Stimulated activated CD4-positive, alpha-beta T cell treated with anti-CD3 and anti-CD28 coated beads, Interleukin-1b, Interleukin-23, amount 100 ng/mL, for 1 hour (primary cell): ENCODE measurements at places on chromosomes 2 and 18.

GRCh38 chr2:35973132-35973736 is 382.3 kb upstream of the CRIM1 start:
- DNase-seq = no peak

DNA sequence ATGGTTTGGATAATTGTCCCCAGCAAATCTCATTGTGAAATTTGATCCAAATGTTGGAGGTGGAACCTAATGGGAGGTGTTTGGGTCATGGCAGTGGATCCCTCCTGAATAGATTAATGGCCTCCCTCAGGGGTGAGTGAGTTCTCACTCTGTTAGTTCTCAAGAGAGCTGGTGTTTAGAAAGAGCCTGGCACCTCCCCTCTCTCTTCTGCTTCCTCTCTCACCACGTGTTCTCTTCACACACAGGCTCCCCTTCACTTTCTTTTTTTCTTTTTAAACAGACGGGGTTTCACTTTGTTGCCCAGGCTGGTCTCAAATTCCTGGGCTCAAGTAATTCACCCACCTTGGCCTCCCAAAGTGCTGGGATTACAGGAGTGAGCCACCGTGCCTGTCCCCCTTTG is 111.6 kb upstream of the LTBP1 start:
- DNase-seq = no peak

DNA sequence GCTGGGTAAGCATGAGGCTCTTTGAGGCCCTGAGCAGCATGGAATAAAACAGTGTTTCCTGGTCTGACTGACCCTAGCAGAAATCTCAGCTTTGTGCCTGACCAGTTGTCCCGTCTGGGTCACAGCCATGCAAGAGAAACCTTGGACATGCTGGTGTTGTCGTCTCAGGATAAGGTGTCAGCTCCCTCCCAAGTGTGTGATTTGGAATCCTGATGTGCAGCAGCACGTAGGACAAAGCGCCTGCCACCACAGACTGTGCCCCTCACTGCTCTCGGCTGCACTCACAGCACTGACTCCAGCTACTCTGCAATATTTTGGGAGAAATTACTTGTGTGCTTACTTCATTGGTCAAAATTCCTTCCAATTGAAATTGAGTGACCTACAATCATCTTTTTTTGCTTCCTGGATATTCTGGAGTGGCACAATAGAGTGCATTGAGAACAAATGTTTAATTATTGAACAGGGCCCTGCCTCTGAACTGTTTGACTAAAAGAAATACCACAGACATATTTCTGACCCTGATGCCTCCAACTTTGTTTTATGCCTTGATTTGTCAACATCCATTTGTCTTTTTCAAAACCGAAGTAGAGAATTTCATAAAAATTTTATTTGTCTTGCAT is 352.4 kb downstream of the SOCS6 start:
- DNase-seq = no peak

DNA sequence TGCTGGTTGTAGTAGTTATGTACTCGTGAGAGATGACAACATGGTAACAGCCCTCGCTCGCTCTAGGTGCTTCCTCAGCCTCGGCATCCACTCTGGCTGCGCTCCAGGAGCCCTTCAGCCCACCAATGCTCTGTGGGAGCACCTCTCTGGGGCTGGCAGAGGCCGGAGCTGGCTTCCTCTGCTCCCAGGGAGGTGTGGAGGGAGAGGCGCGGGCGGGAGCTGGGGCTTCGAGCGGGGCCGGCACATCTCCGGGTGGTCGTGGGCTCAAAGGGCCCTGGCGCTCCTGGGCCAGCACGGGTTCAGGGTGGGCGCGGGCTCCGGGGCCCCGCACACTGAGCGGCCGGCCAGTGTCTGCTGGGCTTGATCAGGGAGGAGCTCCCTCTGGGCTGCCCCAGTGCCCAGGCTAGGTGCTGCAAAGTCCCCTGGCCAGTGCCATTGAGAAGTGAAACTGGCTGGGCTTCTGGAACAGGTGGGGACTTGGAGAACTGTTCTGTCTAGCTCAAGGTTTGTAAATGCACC is 1012.1 kb downstream of the CNTNAP5 start:
- no peak for DNase-seq

DNA sequence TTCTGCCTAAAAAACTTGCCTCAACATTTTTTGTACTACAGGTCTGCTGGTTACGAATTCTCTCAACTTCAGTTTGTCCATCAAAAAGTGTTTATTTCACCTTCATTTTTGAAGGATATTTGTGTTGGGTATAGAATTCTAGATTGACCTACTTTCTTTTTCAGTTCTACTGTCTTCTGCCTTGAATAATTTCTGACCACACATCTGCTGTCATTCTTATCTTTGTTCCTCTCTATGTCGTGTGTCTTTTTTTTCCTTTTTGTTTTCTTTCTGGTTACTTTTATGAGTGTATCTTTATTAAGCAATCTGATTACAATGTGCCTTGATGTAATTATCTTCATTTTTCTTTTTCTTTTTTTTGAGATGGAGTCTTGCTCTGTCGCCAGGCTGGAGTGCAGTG is 25.3 kb downstream of the ADCY3 start:
- DNase-seq = no peak

- DNase-seq = no peak
These were observed 490.1 kb downstream of the TNS1 start for GRCh38 chr2:217512728-217513127.

GRCh38 chr2:144510294-144510991 is 9.5 kb downstream of the ZEB2 start:
- no peak for DNase-seq

DNA sequence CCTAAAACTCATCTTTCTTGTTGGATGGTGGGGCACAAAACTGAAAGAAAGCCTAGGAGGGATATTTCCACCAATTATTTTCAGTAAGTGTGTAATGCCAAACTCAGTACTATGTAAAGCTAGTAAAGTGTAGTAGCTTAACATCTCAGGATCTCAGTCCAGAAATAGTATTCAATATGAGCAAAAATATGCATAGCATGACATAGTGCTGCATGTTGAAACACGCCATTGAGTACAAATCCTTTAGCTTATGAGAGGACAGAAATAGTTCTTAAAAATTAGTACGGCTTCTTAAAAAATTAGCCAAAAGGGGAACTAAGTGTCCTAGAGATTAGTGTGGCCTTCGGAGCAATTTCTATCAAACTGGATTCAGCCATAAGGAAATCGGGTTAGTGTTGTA is 21.7 kb upstream of the ATL2 start:
- no peak for DNase-seq

- no peak for DNase-seq
These were observed 52.6 kb upstream of the NEMP2 start for GRCh38 chr2:190587106-190587505.

DNA sequence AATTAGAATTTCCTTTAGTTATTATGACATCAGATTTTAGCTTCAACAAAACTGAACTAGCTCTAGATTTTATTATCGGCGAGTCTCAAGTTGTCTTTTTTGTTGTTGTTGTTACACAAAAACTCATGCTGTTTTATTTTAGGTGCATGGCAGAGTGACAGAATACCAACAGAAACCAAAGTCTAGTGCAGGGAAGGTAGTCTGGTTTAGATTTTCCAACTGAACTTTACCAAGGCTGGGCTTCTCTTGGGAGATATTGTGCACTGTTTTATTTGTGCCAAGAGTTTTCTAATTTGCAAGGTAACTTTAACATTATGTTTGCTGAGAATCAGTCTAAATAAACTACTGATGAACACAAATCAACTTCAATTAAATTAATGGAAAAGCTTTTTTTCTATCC is 43.6 kb upstream of the RASGRP3 start:
- DNase-seq = no peak

GRCh38 chr2:65453916-65454315 is 21.5 kb upstream of the SPRED2 start:
- DNase-seq = no peak

GRCh38 chr18:50127516-50128210 is 67.3 kb downstream of the MYO5B start:
- no peak for DNase-seq

DNA sequence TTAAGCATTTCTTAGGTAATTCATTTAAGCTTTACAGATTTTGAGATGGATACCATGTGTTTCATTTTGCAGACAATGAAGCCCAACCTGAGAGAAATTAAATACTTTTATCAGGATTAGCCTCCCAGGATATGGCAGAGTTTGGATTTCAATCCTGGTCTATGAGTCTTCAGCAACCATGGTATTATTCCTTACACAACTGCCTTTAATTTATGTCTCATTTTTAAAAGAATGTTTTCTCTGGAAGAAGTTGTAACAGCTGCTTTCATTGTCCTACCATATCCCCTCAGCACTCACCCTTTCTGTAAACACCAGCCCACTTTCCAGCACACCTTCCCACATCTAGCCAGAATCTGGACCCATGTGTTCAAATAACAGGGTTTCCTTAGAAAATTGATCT is 863.7 kb upstream of the VRK2 start:
- DNase-seq = no peak

- no peak for DNase-seq
These were observed 108.7 kb upstream of the ATL2 start for GRCh38 chr2:38485734-38486133.

GRCh38 chr2:230847883-230848388 is 16.8 kb upstream of the ITM2C start:
- DNase-seq = peak; percentile 67

GRCh38 chr2:48200620-48201293 is 294.5 kb upstream of the FBXO11 start:
- DNase-seq = no peak

GRCh38 chr2:7437141-7437540 is 519.9 kb downstream of the RNF144A start:
- no peak for DNase-seq

GRCh38 chr18:40375837-40376236 is 1579.2 kb upstream of the PIK3C3 start:
- no peak for DNase-seq

- no peak for DNase-seq
These were observed 528.2 kb upstream of the FANCL start for GRCh38 chr2:58769111-58769863.

- DNase-seq = no peak
These were observed 246.0 kb upstream of the CXCR4 start for GRCh38 chr2:136363900-136364299.

DNA sequence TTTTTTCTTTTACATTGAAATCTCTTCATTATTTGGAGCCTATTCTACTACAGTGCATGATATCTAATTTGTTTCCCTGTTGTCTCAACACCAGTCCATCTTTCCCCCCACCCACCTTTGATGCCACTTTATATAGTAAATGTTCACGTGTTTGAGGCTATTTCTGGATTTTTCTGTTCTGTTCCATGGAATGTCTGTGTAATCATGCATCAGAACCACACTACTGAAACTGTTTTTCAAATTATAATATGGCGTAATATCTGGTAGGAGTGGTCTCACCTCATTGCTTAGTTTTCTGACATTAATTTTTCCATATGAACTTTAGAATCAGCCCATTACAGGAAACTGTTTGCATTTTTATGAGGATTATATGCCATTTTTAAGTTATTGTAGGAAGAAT is 19.1 kb upstream of the NARS1 start:
- no peak for DNase-seq

DNA sequence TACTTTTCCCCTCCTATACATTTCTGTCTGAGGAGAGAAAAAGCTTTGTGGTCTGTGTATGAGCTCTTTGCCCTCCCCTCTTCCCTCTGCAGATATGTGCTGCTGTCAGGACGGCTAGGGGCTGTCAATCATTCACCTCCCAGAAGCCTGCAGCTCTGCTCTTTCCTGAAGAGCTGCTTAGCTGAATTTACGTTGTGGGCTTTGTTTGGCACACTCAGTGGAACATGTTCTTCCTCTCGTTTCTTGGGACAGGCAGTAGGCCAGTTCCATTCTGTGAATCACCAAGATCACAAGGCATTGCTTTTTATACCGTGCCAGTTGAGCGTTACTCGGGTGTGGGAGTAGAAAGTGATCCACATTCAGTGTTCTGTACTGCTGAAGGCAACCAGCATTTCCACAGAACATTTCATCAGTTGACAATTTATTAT is 136.7 kb downstream of the LAMA3 start:
- no peak for DNase-seq

GRCh38 chr2:24886126-24886501 is 33.9 kb downstream of the ADCY3 start:
- DNase-seq = no peak

- no peak for DNase-seq
These were observed 1200.4 kb upstream of the CDH2 start for GRCh38 chr18:29377346-29377745.

GRCh38 chr2:71699428-71699827 is 246.1 kb downstream of the DYSF start:
- DNase-seq = no peak

- no peak for DNase-seq
These were observed 71.1 kb downstream of the DOCK10 start for GRCh38 chr2:224971214-224971613.

DNA sequence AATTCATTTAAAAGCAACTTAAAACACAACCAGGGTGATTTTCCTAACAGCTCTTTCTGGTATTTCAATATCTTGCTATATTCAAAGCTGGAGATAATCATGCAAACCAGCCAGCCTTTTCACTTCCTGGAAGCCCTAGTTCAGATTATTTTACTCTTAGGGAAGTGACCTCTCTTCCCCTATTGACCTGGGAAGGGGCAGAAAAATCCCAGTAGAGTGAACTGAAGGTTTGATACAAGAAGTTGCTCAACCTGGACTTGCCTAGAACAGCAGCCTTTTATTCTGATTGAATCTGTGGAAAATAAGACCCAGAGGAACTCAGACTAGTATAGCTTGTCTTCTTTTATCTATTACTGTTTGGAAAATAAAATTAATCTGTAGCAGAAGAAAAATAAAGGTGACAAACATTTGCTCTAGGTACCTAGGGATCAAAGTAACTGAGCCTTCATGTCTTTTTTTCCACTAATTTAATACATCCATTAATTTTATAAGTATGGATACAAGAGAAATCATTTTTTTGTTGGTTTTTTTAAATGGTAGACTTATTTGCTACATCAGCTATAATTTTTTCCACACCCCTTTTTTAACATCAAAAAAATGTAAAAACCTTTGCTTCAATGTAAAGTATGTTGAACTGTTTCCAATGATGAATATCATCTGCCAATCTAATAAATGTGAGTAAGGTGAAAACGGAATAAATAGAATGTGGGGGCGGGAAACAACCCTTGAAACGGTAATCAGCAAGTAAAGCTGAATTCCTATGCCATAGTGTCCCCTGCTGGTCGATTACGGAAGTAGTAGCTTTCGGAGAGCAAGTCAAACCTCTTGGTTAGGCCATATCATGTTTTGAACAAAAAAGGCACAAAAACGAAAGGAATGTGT is 629.9 kb downstream of the NRXN1 start:
- DNase-seq = no peak

GRCh38 chr2:45990131-45990530 is 307.1 kb upstream of the EPAS1 start:
- no peak for DNase-seq

DNA sequence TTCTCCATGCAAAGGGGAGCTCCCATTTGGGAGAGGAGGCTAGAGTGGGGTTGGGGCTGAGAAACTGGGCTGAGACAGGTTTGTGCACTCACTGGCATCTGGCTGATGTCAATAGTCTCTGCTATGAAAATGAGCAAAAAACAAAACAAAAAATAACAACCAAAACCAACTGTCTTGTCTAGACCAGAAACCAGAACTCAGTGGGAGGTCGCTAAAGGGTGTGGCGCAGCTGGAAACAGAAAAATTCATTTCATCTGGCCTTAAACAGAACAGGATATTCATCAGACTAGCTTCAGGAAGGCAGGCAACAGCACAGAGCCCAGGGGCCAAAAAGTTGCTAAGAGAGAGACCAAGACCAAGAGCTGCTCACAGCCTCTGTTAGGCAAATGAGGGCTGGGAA is 126.1 kb downstream of the THNSL2 start:
- no peak for DNase-seq
